ENCODE measurements at places on chromosomes 13 and 19. TPM values are rescaled to one million over a fixed set of nuclear protein-coding genes. Genes with fewer than 3 reads are reported as not detected.

- DNase-seq = no peak
These were observed 56.6 kb downstream of the TBC1D4 start for GRCh38 chr13:75425216-75426009.

DNA sequence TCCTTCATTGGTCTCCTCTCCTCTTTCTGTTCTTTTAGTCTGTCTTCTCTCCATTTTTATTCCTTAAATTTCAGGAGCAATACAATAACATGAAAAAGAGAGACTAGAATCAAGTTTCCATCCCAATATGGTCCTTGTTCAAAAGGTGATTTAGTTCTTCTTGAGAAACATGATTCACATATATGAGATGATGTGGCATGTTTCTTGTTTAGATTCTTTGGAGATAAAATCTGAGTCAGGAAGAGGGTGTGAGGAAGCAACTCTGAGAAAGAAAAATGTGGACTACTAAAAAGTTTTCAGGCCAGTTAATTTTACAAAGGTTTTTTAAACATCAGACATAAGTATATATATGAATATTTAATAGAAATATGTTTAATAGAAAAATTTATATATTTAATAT is 231.4 kb downstream of the OXGR1 start:
- DNase-seq = no peak

TMTC4 gene
- polyA plus RNA-seq = 15.0 TPM

GRCh38 chr13:100221166-100221565 is 132.3 kb downstream of the PCCA start:
- DNase-seq = no peak

SLC8A2 gene
- polyA plus RNA-seq = 0.40 TPM

SLC25A41 gene
- 0.50 TPM for polyA plus RNA-seq

DNA sequence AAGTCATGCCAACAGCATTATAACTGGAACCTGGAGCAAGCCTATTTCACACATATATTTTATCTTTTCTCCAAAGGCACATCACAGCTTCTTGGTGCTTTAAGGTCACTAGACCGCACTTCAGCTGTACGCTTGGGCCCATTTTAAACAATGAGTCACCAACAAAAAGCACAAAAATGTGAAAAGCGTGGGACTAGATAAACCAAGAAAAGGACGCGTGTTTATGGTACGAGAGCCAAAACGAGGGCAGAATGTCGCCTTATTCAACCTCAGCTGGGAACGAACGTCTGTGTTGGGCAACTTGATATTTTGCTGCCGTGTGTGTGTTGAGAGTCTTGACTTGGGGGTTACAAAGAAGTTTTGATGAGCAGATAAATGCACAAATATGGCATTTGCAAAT is 9.2 kb upstream of the EHD2 start:
- DNase-seq = no peak

TRIM28 gene
- 159 TPM for polyA plus RNA-seq

DNA sequence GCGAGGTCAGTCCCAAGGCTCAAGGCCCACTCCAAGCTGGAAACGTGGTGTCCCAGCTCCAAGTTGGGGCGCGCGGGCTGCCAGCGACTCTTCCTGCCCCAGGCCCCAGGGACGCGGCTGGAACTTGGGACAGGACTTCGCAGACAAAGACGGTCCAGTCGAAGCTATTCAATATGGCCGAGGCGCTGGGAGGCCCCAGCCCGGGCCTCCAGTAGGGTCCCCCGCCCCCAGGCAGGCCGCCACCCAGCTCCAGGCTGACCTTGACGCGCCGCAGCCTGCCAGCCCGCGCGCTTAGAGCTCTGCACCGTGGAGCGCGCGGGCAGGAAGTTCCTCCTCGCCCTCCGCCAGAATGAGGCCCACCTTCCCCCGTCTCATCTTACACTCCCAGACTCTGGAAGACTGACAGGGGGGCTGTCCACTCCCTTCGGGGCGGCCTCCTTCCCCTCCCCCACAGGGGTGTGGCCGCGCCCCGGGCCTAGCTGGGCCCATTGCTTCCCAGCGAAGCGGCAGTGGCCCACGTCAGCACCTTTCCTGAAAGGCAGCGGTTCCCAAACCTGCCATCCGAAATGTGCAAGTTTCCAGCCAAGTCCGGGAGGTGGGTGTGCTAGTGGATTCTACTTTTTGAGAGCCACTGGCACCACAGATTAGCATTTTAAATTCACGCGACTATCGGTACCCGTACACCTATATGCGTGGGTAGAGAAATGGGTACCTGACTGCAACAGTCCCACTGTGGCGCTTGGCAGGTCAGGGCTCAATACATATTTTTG is at the start of gene CCDC8:
TSS of gene CCDC8 (minus strand) at position 303 of the 770 bp plus-strand sequence. CDS start 754 bp downstream, outside the sequence.
- peak; percentile 97 for DNase-seq

PGLYRP2 gene
- polyA plus RNA-seq = not detected

- peak; percentile 64 for DNase-seq
These were observed 50.6 kb upstream of the UQCRFS1 start for GRCh38 chr19:29263305-29264135.

DNA sequence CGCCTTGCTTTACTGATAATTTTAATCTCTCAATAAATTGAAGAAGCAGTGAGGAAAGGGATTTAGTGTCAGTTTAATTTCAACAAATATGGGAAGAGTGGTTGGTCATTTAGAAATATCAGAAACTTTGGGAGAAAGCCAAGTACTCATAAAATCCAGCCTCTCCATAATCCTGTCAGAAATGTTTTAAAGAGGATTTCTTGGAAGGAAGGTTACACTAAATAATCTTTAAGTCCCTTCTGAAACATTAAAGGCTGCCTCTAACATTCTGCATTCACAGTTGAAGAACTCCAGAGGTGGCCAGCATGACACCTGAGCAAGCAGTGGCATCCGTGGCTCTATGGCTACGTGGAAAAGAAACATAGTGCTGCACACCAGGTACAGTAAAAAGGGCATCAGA is 378.5 kb downstream of the ENOX1 start:
- no peak for DNase-seq

Data from hepatocyte (in vitro differentiated cells).